Immature natural killer cell (primary cell): ENCODE measurements at places on chromosomes 11 and 22. TPM values are rescaled to one million over a fixed set of nuclear protein-coding genes. Genes with fewer than 3 reads are reported as not detected.

RAB3IL1 gene
- not detected for polyA plus RNA-seq

DNA sequence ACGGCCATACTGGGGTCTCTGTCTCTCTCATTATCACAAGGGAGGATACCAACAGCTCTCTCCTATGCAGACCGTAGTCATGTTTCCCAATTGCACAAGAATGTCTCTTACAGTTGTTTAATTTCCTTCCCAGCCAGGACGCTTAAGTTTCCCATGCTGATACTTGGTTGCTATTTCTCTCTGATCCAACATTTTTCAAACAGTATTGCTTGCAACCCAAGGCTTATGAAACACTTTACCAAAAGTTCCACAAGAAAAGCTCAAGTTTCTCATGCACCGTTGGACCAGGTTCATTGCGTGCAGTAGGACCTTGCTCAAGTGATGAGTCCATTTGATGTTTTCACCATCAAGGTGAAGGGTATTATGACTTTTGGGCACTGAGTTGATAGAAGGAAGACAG, 46.6 kb downstream of the GGTLC2 start:
- DNase-seq: no peak

DNA sequence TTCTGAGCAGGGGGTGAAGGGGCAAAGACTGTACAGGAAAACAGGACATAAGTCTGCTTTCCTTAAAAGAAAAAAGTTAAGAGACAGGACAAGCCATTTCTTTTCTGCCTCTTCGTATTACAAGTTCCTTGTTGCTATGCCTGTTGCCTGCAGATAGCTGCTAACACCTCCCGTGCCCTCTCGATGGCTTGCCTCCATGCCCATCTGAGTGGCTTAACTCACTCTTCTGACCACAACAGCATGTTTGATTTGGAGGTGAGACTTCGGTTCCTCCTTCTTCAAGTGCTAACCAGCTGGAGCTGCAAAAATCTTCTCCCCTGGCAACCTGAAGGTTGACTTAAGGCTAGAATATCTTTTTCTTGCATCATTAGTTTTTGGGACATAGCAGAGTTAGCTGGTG, 103.1 kb downstream of the PRR5L start:
- DNase-seq: peak; percentile 64

CARD16 gene
- polyA plus RNA-seq: 368 TPM

SCGB1C1 gene
- polyA plus RNA-seq: not detected

DNA sequence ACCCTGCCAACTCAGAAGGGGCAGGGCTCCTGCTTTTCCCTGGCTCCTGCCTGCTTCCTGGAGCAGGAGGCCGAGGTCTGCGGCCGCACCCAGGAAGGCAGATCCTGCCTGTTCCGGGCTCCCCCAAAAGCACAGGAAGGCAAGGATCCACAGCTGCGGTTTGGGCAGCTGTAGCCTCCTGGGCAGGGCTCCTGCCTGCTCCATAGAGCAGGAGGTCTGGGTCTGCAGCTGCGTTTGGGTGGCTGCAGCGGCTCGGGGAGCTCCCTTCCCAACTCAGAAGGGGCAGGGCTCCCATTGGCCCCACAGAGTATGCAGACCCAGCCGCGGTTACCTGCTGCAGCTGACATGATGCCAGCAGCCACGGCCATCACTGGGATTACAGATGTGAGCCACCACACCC, 5.5 kb downstream of the UPK2 start:
- DNase-seq: no peak
